Psoas muscle (tissue), 8 donors: ENCODE measurements at places on chromosomes 4 and X.

- no peak for DNase-seq
Measured at GRCh38 chrX:69137371-69138117, 27.7 kb downstream of the PJA1 start.

DNA sequence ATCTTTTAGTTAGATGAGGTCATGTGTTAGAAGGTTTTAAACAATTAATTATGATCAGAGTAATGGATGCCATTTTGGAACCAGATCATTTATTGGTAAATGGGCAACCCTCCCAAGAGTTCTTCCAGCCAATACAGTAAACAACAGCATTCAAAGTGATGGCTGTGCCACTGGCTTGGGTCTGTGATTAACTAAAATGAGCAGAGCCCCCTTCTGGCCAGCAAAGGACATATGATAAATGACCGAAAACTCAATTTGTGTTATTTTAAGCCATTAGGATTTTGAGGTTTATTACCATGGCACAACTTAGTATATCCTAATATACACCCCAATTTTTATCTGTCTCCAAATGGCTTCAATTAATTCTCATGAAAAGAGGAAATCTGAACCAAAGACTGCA, 90.8 kb upstream of the NPFFR2 start:
- no peak for DNase-seq

GRCh38 chrX:125266153-125266660, 53.5 kb upstream of the TEX13C start:
- DNase-seq = no peak

DNA sequence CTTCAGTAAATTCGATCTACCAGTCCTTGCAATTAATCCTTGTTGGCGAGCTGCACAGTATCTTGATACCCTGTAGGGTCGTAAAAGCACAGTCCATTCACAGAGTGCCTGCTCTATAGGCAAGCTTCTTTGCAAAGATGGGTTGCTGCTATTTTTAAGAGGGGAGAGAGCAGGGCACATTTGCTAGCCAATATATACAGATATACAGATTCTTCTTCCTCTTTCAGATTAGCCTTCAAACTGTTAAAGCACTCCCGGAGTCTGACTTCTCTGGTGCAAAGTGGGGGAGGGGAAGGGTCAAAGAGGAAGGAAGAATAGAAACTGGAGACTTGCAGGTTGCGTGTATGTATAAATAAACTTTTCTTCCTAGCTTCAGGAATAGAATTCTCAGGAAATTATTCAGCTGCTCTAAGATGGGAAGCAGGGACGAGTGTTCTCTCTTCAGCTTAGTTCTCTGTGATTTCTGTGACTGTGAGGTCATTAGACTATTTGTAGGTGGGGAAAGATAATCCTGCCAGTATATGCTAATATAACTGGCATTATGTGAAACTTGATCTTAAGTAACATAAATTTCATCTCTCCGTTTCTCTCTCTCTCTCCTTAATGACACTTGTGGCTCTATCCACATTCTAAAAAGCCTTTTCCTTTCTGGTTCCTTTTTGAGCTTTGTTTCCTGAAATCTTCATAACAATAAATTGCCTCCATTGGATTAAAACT, at the start of gene CYSLTR1:
Gene CYSLTR1, minus strand, starts transcription at position 242 of the 717 bp plus-strand sequence. CDS start 53,865 bp downstream, outside the sequence.
- no peak for DNase-seq

GRCh38 chr4:155795991-155796390, 37.2 kb downstream of the GUCY1B1 start:
- DNase-seq = no peak

DNA sequence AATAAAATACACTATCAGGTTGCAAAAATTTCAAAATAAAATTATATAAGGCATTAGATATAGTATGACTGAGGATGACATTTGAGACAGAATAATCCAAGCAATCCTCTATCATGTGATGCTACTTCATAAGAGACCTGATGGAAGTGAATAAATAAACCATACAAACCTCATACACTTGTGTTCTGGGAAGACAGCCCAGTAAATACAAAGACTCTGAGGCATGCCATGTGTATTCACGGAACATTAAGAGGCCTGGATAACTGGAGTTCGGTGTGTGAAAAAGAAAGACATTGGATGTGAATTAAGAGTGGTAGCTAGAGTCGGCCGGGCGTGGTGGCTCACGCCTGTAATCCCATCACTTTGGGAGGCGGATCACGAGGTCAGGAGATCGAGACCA, 364.2 kb downstream of the ADAM29 start:
- no peak for DNase-seq

DNA sequence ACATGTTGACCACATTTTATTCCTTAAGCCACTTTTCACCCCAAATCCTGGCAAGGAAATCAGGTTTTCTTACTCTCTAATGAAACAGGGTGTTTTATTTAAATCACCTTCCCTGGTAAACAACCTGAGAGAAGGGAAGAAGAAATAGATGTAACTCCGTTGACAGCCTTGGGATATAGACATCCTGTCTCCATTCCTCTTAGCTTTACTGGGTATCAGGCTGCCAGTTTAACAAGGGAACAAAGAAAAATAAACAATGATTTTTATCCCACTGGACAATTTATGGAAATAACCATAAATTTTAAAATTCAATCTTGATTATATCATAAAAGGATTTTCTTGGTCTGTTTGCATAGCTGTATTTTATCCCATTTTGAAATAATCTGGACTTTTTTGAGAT, 49.2 kb downstream of the EDNRA start:
- no peak for DNase-seq

- DNase-seq = no peak
Measured at GRCh38 chr4:170395773-170396172, 306.0 kb upstream of the AADAT start.

- DNase-seq = no peak
Measured at GRCh38 chr4:184498598-184498997, 24.2 kb upstream of the IRF2 start.

DNA sequence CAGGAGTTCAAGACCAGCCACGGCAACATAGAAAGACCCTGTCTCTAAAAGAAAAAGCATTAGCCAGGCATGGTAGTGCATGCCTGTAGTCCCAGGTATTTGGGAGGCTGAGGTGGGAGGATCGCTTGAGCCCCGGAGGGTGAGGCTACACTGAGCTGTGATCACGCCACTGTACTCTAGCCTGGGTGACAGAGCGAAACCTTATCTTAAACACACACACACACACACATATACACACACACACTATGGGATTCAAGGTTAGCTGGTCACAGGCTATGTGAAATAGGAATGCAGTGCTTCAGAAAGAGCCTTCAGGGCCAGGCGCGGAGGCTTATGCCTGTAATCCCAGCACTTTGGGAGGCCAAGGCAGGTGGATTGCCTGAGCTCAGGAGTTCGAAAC, 23.5 kb downstream of the NLGN3 start:
- DNase-seq = no peak

DNA sequence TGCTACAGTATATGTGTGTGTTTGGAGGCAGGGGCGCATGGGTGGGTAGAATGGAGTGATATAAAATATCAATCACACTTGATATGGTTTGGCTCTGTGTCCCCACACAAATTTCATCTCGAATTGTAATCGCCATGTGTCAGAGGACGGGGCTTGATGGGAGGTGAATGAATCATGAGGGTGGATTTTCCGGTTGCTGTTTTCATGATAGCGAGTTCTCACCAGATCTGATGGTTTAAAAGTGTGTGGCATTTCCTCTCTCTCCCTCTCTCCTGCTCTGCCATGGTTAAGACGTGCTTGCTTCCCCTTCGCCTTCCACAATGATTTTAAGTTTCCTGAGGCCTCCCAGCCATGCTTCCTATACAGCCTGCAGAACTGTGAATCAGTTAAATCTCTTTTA, 14.8 kb downstream of the SOWAHB start:
- no peak for DNase-seq

DNA sequence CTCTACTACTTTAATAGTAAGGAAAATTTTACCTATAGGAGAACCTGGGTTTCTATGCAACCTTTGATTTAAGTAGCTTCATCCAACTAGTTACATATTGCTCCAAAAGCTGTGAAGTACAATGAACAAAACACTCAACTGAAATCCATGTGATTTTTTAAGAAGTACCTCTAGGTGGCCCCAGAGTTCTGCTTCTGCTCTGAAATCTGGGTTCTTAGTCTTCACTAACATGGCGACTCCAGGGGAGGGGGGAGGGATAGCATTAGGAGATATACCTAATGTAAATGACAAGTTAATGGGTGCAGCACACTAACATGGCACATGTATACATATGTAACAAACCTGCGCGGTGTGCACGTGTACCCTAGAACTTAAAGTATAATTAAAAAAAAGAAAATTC, 73.4 kb upstream of the MAGEB2 start:
- no peak for DNase-seq

- no peak for DNase-seq
Measured at GRCh38 chr4:84177831-84178542, 321.1 kb downstream of the NKX6-1 start.

DNA sequence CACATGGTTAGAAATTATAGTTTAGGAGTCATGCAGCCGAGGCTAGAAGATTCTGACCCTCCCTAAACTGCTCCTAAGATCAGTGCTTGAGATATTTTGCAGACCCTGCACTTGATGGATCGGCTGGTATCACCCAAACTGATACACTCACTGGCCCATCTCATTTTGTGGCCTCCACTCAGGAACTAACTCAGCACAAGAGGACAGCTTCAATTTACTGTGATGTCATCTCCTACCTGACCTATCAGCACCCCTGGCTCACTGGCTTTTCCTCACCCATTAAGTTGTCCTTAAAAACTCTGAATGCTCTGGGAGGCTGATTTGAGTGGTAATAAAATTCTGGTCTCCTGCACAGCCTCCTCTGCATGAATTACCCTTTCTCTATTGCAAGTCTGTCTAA, 450.9 kb downstream of the PCDH10 start:
- no peak for DNase-seq

GRCh38 chr4:122119739-122120138, 32.4 kb upstream of the BLTP1 start:
- no peak for DNase-seq

GRCh38 chrX:9257718-9258420, 207.0 kb upstream of the TBL1X start:
- DNase-seq = no peak

- DNase-seq = no peak
Measured at GRCh38 chrX:148811236-148811635, 310.8 kb downstream of the AFF2 start.

- no peak for DNase-seq
Measured at GRCh38 chr4:106424426-106424825, 55.8 kb upstream of the GIMD1 start.

GRCh38 chrX:96403446-96403845, 281.2 kb upstream of the DIAPH2 start:
- DNase-seq = no peak

DNA sequence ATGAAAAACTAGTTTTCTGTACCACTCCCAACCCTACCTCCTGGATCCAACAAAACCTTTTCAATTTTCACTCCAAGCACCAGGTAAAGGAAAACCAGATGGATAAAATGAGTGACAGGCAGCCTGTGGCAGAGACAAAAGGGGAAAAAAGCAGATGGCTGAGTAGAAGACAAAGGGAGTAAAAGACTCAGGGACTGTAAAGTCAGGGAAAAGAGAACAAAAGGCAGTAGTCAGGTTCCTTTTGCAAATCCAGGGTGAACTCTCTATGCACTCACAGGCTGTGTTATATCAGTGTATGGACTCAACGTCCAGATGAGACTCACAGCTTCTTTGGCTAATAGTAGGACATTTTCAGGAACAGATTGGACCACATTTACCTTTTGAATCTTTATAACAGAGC, 54.2 kb downstream of the QRFPR start:
- DNase-seq = no peak

GRCh38 chr4:8877780-8878040, 6.1 kb upstream of the HMX1 start:
- no peak for DNase-seq

- DNase-seq = no peak
Measured at GRCh38 chr4:119068529-119068962, 67.1 kb upstream of the MYOZ2 start.

GRCh38 chr4:129335276-129335675, 239.3 kb downstream of the C4orf33 start:
- no peak for DNase-seq

DNA sequence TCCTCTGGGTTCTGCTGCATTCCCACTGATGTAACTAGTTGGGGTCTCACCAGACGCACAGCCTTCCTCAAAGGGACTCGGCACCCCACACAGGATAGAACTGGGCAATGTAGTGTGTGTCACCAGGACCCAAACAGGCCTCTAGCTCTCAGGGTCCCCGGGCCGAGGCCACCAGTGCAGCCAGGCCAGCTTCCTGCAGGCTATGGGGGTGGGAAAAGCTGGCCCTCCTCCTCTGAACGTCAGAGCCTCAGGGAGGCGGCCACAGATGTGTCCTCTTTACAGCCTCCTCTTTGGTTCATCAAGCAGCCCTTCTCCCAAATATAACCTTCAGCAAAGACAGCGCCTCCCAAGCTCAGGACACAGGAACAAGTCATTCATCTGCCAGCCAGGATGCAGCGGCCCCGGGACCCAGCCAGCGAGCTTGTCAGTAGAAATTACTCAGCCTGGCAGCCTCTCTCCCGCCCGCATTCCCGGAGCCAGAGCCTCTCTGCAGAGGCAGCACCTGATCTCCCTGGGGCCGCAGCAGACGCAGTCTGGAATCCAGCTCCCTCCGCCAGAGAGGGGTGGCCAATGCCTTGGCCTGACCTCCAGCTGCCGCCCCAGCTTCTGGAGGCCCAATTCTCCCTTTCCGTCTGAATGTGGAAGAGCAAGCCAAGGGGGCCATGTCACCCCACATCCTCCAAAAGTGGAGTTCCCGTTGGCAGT, 288.5 kb downstream of the FBXW7 start:
- no peak for DNase-seq

GRCh38 chrX:140817943-140818342, 108.4 kb downstream of the LINC00632 start:
- no peak for DNase-seq

GRCh38 chrX:153413731-153414130, 2.5 kb downstream of the ZFP92 start:
- DNase-seq = no peak

- no peak for DNase-seq
Measured at GRCh38 chr4:37450309-37450708, 205.8 kb downstream of the NWD2 start.

GRCh38 chr4:163331629-163332376, 593 bp downstream of the NPY1R start:
- DNase-seq = peak; percentile 15

- DNase-seq = no peak
Measured at GRCh38 chrX:98795636-98796035, 1614.4 kb downstream of the PCDH19 start.

DNA sequence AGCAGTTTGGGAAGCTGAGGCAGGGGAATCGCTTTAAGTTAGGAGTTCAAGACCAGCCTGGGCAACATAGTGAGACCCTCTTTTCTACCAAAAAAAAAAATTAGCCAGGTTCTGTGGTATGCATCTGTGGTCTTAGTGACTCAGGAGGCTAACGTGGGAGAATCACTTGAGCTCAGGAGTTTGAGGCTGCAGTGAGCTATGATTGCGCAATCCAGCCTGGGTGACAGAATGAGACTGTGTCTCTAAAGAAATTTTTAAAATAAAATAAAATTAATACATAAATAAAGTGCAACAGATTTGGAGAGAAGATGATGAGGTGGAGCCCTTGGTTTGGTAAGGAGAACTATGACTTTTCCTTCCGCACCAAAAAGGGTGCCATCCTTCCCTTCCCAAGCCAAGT, 436.9 kb downstream of the NLGN4X start:
- no peak for DNase-seq
